ENCODE measurements at places on chromosomes 2 and 18.

DNA sequence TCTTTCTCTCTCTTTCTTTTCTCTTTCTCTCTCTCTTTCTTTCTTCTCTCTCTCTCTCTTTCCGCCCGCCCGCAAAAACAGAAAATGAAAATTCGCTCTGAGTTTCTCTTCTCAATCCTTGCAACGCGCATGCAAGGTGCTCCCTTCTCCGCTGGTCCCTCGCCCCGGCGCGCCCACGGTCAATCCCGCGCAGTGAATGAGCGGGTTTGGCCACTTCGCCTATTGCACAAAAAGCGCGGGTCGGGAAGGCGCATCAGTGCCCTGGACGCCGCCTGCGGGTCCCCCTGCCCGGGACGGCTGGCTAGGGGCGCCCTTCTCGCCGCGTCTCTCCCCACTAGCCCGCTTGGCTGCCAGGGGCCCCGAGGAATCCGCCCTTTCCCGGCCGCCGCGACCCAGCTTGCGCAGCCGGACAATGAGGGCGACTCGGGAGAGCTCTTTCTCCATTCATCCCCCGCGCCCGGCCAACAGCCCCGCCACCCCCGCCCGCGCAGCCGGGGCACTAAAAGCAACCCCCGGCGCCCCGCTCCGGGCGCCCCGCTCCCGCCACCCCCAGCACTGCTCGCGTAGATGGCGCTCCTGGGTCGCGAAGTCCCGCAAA lies 706 bp downstream of the LAMA1 start:
- no peak for DNase-seq

- DNase-seq = no peak
Observed at GRCh38 chr2:110998311-110998710, 122.4 kb upstream of the BCL2L11 start.

- peak; percentile 15 for DNase-seq
Observed at GRCh38 chr18:3305933-3306332, 44.0 kb downstream of the MYL12B start.

- DNase-seq = no peak
Observed at GRCh38 chr18:35710581-35710980, 129.0 kb downstream of the GALNT1 start.

- no peak for DNase-seq
Observed at GRCh38 chr18:39500306-39500705, 1934.7 kb upstream of the CELF4 start.

DNA sequence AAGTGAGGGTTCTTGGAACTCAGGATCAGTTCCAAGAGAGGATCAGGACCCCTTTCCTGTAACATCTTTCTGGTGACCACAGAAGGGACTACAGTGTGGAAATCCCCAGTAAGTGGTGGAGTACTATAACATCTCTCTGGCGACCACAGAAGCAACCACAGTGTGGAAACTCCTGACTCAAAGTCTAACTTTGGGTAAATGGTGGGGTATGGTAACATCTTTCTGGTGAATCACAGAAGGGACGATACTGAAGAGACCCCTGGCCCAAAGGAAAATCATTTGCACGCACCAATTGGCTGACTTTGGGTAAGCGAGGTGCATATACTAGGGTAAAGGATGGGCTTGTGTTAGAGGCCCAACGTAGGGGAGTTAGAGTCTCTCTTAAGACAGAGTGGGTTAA lies 56.3 kb upstream of the GULP1 start:
- DNase-seq = no peak

- DNase-seq = no peak
Observed at GRCh38 chr2:217804791-217805667, 197.8 kb downstream of the TNS1 start.

DNA sequence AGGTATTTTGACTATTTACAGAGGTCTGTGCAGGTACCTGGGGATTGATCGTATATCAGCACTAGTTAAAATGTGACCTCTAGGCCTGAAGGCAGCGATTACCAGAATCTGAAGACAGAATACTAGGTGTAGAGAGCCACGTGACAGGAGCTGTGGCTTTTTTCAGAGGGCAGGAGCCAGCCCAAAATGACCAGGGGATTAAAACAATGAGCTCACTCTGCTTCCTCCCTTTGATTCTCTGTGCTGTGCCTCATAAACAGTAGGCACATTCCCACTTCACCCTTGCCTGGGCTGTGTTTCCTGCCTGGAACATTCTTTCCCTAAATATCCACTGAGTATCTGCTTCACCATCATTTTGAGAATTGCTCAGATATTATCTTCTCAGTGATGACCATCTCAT lies 15.2 kb downstream of the ITGAV start:
- DNase-seq = no peak

DNA sequence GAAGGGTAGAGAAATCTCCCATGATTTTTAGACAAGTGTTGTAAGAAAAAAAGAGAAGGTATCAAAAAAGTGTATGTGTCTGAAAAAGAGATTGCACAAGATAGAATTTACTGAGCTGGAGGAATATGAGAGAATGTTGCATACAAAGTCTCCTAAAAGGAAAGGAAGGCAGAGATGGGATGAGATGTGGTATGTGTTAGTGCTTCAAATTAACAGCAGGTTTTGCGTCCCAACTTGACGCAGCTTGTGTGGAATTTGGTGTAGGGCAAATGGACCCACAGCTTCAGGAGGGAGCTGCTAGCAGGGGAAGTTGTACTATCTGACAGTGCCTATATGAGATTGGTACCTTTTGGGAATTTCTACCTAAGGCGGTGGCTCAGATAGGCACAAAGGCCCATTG lies 9.0 kb upstream of the RASGRP3 start:
- no peak for DNase-seq

DNA sequence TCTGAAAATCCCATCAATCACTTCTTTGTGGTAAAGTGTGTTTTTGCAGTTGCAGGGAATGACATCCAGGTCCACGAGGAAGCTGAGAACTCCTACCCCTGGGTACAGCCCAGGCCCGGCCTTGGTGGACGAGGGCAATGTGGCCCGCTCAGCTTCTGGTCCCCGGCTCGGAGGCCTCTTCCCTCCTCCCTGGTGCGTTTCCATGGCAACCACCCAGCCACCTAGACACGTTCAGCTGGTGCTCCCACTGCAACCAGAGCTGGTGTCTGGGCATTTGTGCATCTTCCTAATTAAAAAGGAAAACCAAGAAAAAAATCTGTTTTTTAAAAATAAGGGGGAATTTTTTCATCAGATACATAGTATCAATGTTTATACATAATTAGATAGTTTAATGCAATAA lies 603.6 kb upstream of the SALL3 start:
- no peak for DNase-seq

DNA sequence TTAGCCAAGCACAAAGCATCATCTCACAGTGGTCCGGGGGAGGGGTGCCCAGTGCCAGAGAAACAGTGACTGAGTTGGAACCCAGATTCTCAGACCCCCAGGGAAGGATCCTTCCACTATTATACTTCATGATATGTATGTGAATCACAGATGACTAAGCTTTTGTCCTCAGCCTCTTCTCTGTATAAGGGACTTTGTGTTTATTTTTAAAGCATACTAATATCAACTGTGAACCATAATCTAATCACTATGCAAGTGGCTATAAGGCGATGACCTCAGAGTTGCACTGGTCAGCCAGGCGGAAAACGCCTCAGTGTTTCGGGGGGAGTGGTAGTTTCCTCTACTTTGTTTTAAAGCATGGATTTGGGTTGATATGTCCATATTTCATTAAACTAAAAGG lies 160.4 kb upstream of the TMEM200C start:
- DNase-seq = no peak

All from cerebellar nuclear complex (tissue), 1 donor.